T-helper 2 cell treated with Interferon-gamma antibody and Interleukin-4, amounts not matched to agents 5 μg/mL and 100 μg/mL, for 36 hours (primary cell): ENCODE measurements at places on chromosomes 12 and 14.

GRCh38 chr12:13091832-13092231, 11.6 kb downstream of the GSG1 start:
- no peak for DNase-seq
- no peak overlapping the region for H3K4me3 ChIP-seq
- H3K4me1 ChIP-seq = no peaks in the 10 kb centered on the region
- peaks cover 6% of the 10 kb centered on the region for H3K27me3 ChIP-seq
- no peaks in the 10 kb centered on the region for H3K36me3 ChIP-seq

DNA sequence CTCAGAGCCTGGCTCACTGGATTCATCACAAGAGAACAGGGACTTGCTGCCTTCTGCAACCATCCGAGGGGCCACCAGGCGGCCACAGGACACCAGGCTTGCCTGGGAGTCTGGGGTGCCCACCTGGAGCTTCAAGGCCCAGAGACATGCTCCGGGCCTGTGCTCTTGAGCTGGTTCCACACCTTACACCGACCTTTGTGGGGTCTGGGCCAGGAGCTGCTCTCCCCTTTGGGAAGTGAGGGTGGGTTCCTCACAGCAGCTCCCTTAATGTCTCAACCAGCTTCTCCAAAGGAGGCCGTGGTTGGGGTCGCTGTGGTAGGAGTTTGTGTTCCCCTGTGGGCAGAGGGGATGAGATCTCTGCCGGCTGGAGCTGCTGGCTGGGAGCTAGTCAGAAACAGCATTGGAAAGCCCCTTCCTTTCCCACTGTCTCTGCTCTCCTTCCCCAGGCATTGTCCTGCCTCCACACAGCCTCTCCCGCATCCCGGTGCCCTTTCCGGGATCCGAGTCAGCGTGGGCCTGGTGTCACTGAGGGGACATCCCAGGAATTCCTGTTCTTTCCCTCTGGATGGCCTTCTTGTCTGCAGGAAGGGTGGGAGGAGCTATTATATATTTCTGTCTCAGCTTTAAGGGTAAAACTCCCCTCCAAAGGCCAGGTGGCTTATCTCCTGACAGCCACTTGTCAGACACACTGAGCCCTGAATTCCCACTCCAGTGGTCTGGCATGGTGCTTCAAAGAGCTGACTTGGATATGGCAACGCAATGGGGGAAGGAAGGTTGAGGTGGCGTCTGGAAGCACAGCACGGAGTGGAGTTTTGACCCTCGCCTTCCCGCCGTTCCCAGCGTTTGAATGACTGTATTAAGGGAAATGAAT, 5.1 kb upstream of the PAPLN start:
- no peak overlapping the region for H3K27ac ChIP-seq
- H3K4me3 ChIP-seq = no peak overlapping the region
- H3K27me3 ChIP-seq = peaks cover 42% of the 10 kb centered on the region

- no peaks in the 10 kb centered on the region for H3K27me3 ChIP-seq
- no peak overlapping the region for H3K4me3 ChIP-seq
- H3K27ac ChIP-seq = no peak overlapping the region
- no peaks in the 10 kb centered on the region for H3K36me3 ChIP-seq
- H3K4me1 ChIP-seq = no peaks in the 10 kb centered on the region
Measured at GRCh38 chr12:60209933-60210332, 614.1 kb downstream of the SLC16A7 start.

DNA sequence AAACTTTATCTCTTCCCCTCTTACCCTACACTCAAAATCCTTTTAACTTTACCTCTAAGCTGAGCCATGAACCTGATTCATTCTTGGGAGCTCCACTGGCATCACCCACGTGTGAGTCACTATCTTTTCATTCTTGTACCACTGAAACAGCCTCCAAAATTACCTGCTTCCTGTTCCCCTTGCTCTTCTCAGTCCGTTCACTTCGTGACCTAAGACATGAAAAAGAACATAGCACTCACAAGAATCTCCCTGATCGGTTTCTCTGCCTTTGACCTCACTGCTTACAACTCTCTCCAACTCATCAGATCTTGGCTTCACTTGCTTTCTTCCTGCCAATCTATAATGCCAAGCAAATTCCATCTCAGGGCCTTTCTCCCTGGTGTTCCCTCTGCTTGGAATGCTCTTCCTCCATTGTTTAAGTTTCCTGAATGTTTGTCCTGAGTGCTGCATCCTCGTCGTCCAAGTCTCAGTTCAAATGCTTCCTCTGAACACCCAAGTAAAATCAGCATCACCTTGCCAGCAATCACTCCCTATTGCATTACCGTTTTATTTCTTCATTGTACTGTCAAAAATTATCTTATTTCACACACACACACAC, 9.2 kb downstream of the GLIPR1 start:
- peaks cover 17% of the 10 kb centered on the region for H3K36me3 ChIP-seq
- DNase-seq = peak; percentile 62
- H3K27ac ChIP-seq = peak overlapping the region; percentile 12
- H3K4me3 ChIP-seq = peak overlapping the region; percentile 9

DNA sequence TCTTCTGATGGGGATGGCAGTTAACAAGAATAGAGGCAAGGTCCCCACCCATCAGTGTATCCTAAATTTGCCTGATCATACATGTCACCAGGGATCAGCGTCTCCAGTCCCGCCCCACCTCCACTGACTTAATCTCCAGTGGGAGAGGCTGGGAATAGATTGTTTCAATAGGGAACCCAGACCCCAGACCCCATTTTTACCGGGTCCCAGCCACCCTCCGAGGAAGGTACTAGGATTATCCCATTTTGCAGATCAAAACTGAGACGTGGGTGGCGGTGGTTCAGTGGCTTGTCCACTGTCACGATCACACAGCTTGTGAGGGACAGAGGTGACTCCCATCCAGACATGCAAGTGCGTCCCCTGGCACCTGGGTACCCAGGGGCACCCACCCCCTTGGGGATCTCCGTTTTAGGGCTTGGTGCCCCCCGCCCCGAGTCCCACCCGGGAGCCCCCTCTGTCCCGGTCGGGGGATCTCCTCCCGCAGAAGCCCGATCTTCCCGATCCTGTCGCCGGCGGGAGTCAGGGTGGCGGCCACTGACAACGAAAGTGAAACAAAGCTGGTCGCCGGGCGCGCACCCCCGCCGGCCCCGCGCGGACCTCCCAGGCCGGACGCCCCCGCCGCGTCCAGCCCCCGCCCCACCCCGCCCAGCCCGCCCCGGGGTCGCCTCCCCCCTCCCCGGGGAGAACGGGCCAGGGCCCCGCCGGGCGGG, 523 bp downstream of the WSB2 start:
- H3K27me3 ChIP-seq = no peaks in the 10 kb centered on the region
- H3K4me1 ChIP-seq = peaks cover 50% of the 10 kb centered on the region
- peaks cover 3% of the 10 kb centered on the region for H3K36me3 ChIP-seq
- DNase-seq = peak; percentile 36

- no peaks in the 10 kb centered on the region for H3K36me3 ChIP-seq
- no peak for DNase-seq
- H3K4me3 ChIP-seq = no peak overlapping the region
- H3K4me1 ChIP-seq = no peaks in the 10 kb centered on the region
- H3K27me3 ChIP-seq = no peaks in the 10 kb centered on the region
- H3K27ac ChIP-seq = no peak overlapping the region
Measured at GRCh38 chr12:118649765-118650585, 273.6 kb downstream of the SUDS3 start.

DNA sequence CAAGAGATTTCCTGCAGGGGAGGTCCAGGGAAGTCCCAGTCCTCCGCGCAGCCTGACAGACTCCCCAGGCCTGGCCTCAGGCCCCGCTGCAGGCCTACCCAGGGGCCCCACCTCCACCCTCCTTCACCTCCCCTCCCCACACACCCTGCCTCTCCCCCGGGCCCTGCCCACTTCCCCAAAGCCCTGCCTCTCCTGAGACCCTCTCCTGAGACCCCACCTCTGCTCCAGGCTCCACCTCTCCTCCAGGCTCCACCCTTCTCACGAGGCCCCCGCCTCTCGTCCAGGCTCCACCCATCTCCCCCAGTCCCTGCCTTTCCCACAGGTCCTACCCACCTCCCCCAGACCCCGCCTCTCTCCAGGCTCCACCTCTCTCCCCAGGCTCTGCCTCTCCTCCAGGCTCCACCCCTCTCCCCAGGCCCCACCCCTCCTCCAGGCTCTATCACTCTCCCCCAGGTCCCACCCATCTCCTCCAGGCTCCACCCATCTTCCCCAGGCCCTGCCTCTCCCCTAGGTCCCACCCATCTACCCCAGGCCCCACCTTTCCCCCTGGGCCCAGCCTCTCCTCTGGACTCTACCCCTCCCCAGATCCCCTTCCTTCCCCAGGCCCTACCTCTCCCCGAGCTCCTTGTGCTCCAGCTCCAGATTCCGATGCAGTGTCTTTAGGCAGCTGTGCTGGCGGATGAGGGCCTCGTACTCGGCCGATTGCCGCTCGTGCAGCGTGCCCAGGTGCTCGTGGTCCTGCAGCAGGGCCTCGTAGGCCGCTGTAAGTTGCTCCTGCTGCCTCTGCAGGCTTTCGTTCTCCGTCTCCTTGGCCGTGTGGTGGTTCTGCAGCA, 58.8 kb upstream of the GPR68 start:
- no peaks in the 10 kb centered on the region for H3K27me3 ChIP-seq
- H3K4me1 ChIP-seq = peaks cover 25% of the 10 kb centered on the region
- peaks cover 81% of the 10 kb centered on the region for H3K36me3 ChIP-seq
- H3K4me3 ChIP-seq = no peak overlapping the region
- peak; percentile 56 for DNase-seq
